ENCODE measurements at places on chromosomes 6 and 20. TPM values are rescaled to one million over a fixed set of nuclear protein-coding genes. Genes with fewer than 3 reads are reported as not detected.

DNA sequence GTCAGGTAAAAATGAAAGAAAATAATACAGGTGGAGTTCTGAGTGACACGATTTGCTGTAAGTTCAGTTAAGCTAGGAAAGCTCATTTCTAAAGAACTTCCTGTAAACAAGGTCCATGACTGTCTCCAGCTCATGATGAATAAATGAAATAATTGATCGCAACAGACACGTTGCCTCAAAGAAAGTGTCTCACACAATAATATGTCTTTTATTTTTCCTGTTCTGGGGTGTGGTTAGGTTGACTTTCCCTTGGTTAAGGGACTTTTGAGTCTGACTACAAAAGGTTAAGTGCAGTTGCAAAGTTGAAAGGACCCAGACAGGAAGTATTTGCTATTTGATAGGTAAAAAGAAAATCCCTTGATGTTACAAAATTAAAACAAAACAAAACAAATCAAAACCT lies 304.2 kb upstream of the PRDM1 start:
- H3K27ac ChIP-seq, result no peak overlapping the region
- no peaks in the 10 kb centered on the region for H3K36me3 ChIP-seq
- H3K4me1 ChIP-seq, result no peaks in the 10 kb centered on the region

GRCh38 chr20:21326700-21327099 lies 23.6 kb downstream of the XRN2 start:
- no peaks in the 10 kb centered on the region for H3K27me3 ChIP-seq
- no peak overlapping the region for H3K27ac ChIP-seq
- DNase-seq, result no peak
- H3K4me1 ChIP-seq, result no peaks in the 10 kb centered on the region
- no peak overlapping the region for H3K4me3 ChIP-seq

DNA sequence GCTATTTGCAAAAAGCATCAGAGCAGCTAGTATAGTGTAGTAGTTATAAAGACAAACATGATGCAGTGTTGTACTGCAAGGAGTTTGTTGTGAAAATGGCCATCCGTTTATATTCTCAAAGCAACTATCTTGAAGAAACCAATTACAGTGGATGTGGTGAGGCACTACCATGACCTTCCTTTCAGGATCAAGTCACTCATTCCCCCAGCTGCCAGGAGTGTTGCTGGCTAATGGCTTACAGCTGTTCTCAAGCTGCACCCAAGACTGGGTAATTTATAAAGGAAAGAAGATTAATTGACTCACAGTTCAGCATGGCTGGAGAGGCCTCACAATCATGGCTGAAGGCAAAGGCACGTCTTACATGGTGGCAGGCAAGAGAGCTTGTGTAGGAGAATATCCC lies 29.0 kb downstream of the ADGRF4 start:
- H3K27ac ChIP-seq, result no peak overlapping the region
- no peaks in the 10 kb centered on the region for H3K36me3 ChIP-seq
- no peaks in the 10 kb centered on the region for H3K4me1 ChIP-seq
- no peaks in the 10 kb centered on the region for H3K27me3 ChIP-seq

DNA sequence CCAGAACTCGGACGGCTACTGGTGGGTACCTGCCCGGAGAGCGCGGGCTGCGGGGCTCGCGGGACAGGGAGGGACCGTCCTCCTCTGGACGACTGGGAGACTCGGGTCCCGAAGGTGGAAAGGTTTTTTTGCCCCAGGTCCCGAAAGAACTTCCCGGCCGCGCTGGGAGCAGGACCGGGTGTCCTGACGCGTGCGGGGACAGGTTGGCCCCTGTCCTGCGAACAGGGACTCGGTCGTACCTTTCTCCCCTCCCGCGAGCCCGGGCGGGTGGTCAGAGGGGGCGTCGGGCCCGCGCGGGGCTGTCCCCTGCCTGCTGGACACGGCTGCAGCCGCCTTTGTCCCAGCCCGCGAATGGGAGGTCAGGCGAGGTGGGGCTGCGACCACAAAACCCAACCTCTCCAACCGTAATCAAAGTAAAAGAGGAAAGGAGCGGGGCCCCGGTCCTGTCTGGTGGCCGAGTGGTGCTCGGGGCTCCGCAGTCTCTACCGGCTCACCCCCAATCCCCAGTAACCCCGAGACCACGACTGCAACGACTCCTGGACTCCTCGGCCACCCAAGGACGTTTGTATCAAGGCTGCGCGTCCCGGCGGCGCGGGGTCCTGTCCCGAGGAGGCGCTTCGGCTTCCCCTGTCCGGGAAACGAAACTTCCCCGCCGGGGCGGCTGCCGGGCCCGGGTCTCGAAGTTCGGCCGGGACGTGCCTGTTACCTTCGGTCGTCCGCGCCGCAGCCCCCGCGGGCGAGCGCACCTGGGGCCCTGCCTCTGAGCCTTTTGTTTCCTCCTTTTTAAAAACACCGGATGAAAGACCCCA lies 798 bp downstream of the DSP start:
- no peaks in the 10 kb centered on the region for H3K4me1 ChIP-seq
- H3K27me3 ChIP-seq, result no peaks in the 10 kb centered on the region
- H3K27ac ChIP-seq, result no peak overlapping the region
- no peaks in the 10 kb centered on the region for H3K36me3 ChIP-seq

- H3K4me3 ChIP-seq, result no peak overlapping the region
- no peak overlapping the region for H3K27ac ChIP-seq
- no peaks in the 10 kb centered on the region for H3K36me3 ChIP-seq
- H3K27me3 ChIP-seq, result no peaks in the 10 kb centered on the region
- H3K4me1 ChIP-seq, result no peaks in the 10 kb centered on the region
- no peak for DNase-seq
These were observed 207.5 kb downstream of the PTPRT start for GRCh38 chr20:42982218-42982617.

The GOPC gene
- total RNA-seq, result 28.4 TPM

Data from aorta (tissue), 5 donors.